B cell (primary cell): ENCODE measurements at places on chromosomes 13 and 19. TPM values are rescaled to one million over a fixed set of nuclear protein-coding genes. Genes with fewer than 3 reads are reported as not detected.

GRCh38 chr13:32354040-32354439 lies 38.7 kb downstream of the BRCA2 start:
- no peak overlapping the region for H3K27ac ChIP-seq
- DNase-seq = peak; percentile 8
- H3K4me3 ChIP-seq = no peak overlapping the region
- H3K36me3 ChIP-seq = peaks cover 4% of the 10 kb centered on the region
- H3K27me3 ChIP-seq = no peaks in the 10 kb centered on the region
- H3K4me1 ChIP-seq = no peaks in the 10 kb centered on the region

DNA sequence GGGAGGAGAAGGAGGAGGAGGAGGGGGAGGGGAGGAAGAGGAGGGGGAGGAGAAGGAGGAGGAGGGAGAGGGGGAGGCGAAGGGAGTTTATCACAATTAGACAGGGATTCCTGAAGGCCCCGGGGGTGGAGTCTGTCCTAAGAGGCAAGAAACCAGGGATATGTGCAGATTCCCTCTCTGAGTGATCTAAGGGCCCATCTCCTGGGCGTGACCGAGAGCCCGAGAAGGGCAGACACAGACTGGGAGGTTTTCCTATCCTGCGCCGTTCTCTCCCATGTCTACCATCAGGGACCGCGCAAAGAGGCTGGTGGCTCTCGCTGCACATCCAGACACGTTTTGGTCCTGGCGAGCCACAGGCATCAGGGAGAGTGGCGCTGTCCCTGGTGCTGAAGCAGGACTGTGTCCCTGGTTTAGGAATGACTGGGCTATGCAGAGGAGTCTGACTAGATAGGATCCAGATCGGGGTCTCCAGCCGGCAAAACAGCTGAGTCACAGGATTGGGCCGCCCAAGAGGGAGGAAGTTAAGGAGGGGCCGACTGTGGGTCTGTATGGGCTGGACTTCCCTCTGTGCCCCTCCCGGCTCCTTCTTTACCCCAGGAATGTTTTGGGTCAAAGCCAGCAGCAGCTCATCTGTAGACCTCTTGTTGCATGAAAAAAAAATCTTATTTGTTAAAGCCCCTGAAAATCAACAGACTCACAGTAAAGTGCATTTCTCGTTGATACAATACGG lies 17.9 kb upstream of the ZNF175 start:
- DNase-seq = peak; percentile 74
- peak overlapping the region; percentile 87 for H3K4me3 ChIP-seq

GRCh38 chr13:73171271-73171682 lies 112.5 kb downstream of the KLF5 start:
- no peak overlapping the region for H3K27ac ChIP-seq
- H3K4me3 ChIP-seq = no peak overlapping the region
- no peak for DNase-seq
- H3K27me3 ChIP-seq = no peaks in the 10 kb centered on the region

DNA sequence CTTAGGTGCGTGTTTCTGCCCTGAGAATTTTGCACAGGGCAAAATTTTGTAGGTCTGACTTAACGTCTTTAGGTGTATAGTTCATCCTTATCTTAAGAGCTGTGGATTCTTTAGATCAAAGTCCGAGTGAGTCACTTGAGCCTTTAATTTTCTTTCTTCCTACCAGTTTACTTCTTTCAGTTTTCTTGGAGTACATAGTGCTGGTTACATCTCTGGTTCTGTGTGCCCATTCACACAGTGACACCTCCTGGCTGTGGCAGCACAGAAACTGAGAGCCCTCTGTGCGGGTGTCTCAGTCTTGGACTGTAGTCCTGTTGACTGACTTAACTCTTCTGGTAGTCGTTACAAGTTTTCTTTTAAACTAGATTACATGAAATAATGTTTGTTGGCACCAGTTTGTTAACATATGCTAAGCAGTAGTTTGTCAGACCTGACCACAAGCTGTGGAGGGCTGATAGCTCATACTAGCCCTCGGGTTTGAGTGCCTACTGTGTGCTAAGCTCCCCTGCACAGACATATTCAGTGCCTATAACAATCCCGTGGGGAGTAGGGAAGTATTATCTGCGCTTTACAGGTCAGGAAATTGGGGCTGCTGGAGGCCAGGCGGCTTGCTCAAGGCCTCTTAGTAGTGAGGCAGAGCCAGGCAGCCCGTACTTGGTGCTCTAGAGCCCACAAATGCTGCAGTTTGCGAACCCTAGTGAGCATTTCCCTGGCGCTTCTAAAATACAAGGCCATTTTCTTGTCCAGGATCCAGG lies 1.6 kb downstream of the GATAD2A start:
- no peaks in the 10 kb centered on the region for H3K36me3 ChIP-seq
- H3K4me3 ChIP-seq = peak overlapping the region; percentile 65
- no peaks in the 10 kb centered on the region for H3K27me3 ChIP-seq
- peak; percentile 61 for DNase-seq
- H3K27ac ChIP-seq = peak overlapping the region; percentile 34

GRCh38 chr19:46637224-46637623 lies 1.2 kb upstream of the GNG8 start:
- H3K4me3 ChIP-seq = no peak overlapping the region
- no peaks in the 10 kb centered on the region for H3K36me3 ChIP-seq
- no peak overlapping the region for H3K27ac ChIP-seq
- peak; percentile 28 for DNase-seq

DNA sequence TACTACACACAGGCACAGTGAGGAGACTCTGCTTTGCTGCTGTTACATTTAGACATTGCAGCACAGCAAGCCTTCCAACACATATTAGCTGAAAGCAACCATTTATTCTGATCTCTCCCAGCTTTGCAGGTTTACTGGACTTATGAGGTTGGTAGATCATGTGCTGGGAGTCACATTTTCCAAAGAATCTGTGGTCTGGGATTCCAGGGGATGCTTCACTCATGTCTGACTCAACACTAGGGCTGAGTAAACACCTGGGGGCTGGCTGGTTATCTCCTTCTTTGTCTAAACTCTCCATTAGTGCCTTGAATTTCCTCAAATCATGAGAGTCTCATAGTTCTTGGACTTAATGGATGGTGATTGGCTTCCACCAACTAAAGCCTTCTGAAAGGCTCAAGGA lies 5.4 kb upstream of the LGALS13 start:
- H3K27me3 ChIP-seq = peaks cover 13% of the 10 kb centered on the region
- DNase-seq = no peak
- H3K4me3 ChIP-seq = no peak overlapping the region
- no peak overlapping the region for H3K27ac ChIP-seq

DNA sequence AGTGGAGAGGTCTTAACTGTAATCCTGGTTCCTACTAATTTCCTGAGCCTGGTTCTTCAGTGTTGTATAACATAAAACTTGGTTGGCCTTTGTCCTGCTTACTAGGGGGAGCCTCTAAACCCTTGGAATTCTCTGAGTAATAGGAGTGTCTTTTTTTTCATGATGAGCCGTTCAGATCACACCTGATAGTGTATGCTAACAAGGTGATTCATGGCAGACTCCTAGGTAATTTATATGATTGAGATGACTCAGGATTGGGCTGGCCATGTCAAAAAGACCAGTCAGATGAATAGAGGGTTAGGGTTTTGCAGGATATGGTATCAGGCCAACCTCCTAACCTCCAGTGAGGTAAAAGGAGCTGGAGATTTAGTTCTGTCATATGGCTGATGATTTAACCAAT lies 135.8 kb upstream of the KLF12 start:
- no peaks in the 10 kb centered on the region for H3K36me3 ChIP-seq
- H3K27ac ChIP-seq = no peak overlapping the region
- no peak for DNase-seq
- no peak overlapping the region for H3K4me3 ChIP-seq
- no peaks in the 10 kb centered on the region for H3K4me1 ChIP-seq
- H3K27me3 ChIP-seq = no peaks in the 10 kb centered on the region

GRCh38 chr19:49690656-49691242 lies at the start of gene CPT1C:
TSS of gene CPT1C (plus strand) at chr19:49691116. CDS start at chr19:49692253, 1,137 bp downstream.
- H3K27ac ChIP-seq = no peak within 1 kb of the TSS
- peaks cover 25% of the 10 kb centered on the region for H3K4me1 ChIP-seq
- peaks cover 19% of the 10 kb centered on the region for H3K36me3 ChIP-seq
- peak; percentile 54 for DNase-seq
- H3K4me3 ChIP-seq = peak within 1 kb of the TSS; percentile 43
- peaks cover 2% of the 10 kb centered on the region for H3K27me3 ChIP-seq

DNA sequence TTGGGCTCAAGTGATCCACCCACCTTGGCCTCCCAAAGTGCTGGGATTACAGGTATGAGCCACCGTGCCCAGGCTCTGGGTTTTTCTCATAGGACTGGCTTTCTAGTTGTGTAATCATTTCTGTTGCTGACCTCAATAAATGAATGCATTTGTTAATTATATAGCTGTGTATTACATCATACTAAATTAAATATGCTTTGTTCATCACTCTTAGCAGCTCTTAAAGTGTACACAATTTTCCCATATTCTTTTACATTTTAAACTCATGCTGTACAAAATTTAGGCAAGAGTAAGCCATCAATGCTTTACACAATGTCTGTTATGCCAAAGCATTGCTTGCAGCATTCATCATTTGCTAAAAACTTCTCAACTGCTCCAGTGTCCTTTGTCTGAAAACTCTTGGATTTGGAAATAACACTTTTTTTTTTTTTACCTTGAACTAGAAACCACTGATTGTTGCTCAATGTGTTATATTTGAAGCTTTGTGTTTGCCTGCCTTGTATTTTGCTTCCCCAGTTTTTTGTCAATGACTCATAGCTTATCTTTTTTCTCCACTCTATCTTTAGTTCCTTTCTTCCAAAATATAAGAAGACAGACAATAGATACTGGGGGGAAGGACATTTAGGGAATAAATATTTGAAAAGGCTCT lies 31.4 kb downstream of the CCDC122 start:
- no peaks in the 10 kb centered on the region for H3K4me1 ChIP-seq
- H3K27me3 ChIP-seq = no peaks in the 10 kb centered on the region
- DNase-seq = no peak
- H3K36me3 ChIP-seq = no peaks in the 10 kb centered on the region
- no peak overlapping the region for H3K27ac ChIP-seq

DNA sequence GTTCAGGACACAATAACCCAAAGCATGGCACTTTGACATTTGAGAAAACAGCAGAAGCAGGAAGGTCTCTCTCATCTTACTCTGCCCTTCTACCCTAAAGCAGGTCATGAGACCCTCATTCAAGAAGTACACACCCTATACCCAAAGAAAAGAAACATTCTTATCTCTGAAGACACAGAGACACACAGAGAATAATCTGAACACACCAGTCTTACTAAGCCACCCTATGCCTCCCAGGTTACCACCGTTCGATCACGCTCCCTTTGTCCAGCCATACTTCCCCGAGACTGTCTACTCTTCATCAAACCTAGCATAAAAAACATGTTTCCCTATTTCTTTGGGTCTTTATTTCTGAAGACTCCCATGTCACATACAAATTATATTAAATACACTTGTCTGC lies 66.5 kb upstream of the ANKRD10 start:
- no peak for DNase-seq
- no peak overlapping the region for H3K4me3 ChIP-seq
- peaks cover 7% of the 10 kb centered on the region for H3K27me3 ChIP-seq
- no peaks in the 10 kb centered on the region for H3K4me1 ChIP-seq
- H3K36me3 ChIP-seq = no peaks in the 10 kb centered on the region
- no peak overlapping the region for H3K27ac ChIP-seq

GRCh38 chr13:27533155-27533643 lies 82.8 kb upstream of the MTIF3 start:
- no peaks in the 10 kb centered on the region for H3K36me3 ChIP-seq
- peak; percentile 57 for DNase-seq
- peak overlapping the region; percentile 16 for H3K4me3 ChIP-seq
- peaks cover 9% of the 10 kb centered on the region for H3K4me1 ChIP-seq
- no peaks in the 10 kb centered on the region for H3K27me3 ChIP-seq

GRCh38 chr19:33132021-33132420 lies at the start of gene WDR88:
TSS of gene WDR88 (plus strand) at chr19:33132114. CDS start at chr19:33132170, 56 bp downstream.
- no peak within 1 kb of the TSS for H3K27ac ChIP-seq
- H3K4me3 ChIP-seq = no peak within 1 kb of the TSS
- no peaks in the 10 kb centered on the region for H3K27me3 ChIP-seq
- H3K36me3 ChIP-seq = peaks cover 20% of the 10 kb centered on the region
- H3K4me1 ChIP-seq = no peaks in the 10 kb centered on the region

DNA sequence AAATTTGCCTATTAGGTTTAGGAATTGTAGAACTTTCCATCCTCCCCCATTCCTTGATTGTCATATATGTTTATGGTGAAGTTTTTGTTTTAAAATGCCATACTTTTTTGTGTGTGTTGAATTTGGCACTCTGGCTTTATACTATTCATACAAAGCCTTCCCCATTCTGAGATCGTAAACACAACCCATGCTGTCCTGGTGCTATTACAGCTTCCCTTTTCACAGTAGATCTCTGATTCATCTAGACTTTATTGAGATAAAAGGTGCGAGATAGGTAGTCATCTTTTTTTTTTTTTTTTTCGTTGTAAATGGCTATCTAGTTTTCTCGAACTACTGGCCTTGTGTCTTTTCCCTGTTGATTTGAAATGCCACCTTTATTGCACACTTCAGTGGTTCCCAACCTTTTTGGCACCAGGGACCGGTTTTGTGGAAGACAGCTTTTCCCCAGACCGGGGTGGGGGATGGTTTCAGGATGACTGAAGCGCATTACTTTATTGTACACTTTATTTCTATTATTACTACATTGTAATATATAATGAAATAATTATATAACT lies 94.6 kb downstream of the LRCH1 start:
- peaks cover 39% of the 10 kb centered on the region for H3K4me1 ChIP-seq
- H3K27ac ChIP-seq = no peak overlapping the region
- H3K36me3 ChIP-seq = peaks cover under 1% of the 10 kb centered on the region
- DNase-seq = peak; percentile 36
- H3K4me3 ChIP-seq = no peak overlapping the region

DNA sequence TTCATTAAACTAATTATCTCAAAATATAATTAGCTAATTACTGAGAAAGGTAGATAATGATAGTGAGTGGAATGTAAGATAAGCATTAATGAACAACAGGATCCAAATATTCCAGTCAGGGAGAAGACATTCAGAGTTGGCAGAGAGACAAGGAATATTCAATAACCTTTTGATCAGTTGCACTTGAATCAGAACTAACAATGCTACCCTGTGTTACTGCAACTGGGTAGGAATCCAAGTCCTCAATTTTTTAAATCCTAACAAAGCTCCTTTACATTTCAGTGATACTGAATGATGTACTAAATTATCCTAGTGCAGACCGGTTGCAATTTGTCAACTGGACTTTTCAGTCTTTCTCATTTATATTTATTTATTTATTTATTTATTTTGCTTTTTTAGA lies 107.1 kb upstream of the MIR17HG start:
- DNase-seq = no peak
- H3K27ac ChIP-seq = no peak overlapping the region
- H3K36me3 ChIP-seq = no peaks in the 10 kb centered on the region
- H3K27me3 ChIP-seq = no peaks in the 10 kb centered on the region
- no peaks in the 10 kb centered on the region for H3K4me1 ChIP-seq

WTIP gene
- 0.15 and 0.30 TPM in 2 replicates for total RNA-seq

ZNF234 gene
- total RNA-seq = 24.1 and 27.5 TPM in 2 replicates

GAS6 gene
- 0.25 and 0.66 TPM in 2 replicates for total RNA-seq
